ENCODE measurements at places on chromosomes 12 and 14. TPM values are rescaled to one million over a fixed set of nuclear protein-coding genes. Genes with fewer than 3 reads are reported as not detected.

The CCDC177 gene
- not detected for polyA plus RNA-seq

The CMKLR1 gene
- 2.4 TPM for polyA plus RNA-seq

The BMAL2 gene
- polyA plus RNA-seq, result 0.04 TPM

The PIANP gene
- polyA plus RNA-seq, result 0.17 TPM

The USP44 gene
- polyA plus RNA-seq, result 0.13 TPM

The OR4E1 gene
- polyA plus RNA-seq, result not detected

The ZFHX2 gene
- polyA plus RNA-seq, result 0.11 TPM

The TMEM132D gene
- 0.01 TPM for polyA plus RNA-seq

The AQP2 gene
- polyA plus RNA-seq, result not detected

The NAV3 gene
- 0.61 TPM for polyA plus RNA-seq

The SNX6 gene
- polyA plus RNA-seq, result 42.6 TPM

The CNTN1 gene
- polyA plus RNA-seq, result 0.10 TPM

The PTPRO gene
- 0.45 TPM for polyA plus RNA-seq

The RAPGEF3 gene
- polyA plus RNA-seq, result 29.9 TPM

The CLEC9A gene
- not detected for polyA plus RNA-seq

The TEX22 gene
- polyA plus RNA-seq, result not detected

The BCL11B gene
- 0.03 TPM for polyA plus RNA-seq

The GDF3 gene
- polyA plus RNA-seq, result 0.04 TPM

The RGS6 gene
- polyA plus RNA-seq, result 0.75 TPM

The TTC5 gene
- 3.2 TPM for polyA plus RNA-seq

The SLC25A21 gene
- polyA plus RNA-seq, result 0.21 TPM
